ENCODE measurements at places on chromosomes 3 and 15.

DNA sequence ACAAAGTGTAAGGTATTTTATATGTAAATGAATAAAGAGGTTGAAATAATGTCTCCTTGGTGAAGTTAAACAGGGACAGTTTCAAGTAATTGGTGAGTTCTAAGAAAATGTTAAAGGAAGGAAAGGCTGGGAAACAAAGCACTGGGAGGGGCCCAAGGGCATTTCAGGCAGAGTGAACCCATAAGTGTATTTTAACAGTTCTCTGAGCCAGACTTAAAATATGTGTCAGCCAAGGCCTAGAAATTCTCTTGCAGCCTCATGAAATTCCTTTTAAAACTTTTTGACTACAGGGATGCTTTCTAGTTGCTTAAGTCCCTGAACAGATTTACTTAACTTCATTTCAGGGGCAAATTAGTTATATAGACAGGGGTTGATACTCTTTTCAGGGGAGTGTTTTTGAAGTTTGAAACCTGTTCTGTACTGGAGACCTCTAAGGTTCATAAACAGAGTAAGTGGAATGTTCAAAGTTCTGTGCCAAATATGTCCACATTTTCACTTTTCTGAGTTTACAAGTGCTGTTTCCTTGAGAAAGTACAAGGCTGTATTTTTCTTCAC lies 77.6 kb downstream of the GALK2 start:
- DNase-seq = peak; percentile 84

- no peak for DNase-seq
Observed at GRCh38 chr3:140456974-140457373, 220.9 kb upstream of the TRIM42 start.

- DNase-seq = no peak
Observed at GRCh38 chr3:11053926-11054503, 61.5 kb downstream of the SLC6A1 start.

- no peak for DNase-seq
Observed at GRCh38 chr15:101148881-101149664, 102.8 kb downstream of the CHSY1 start.

- DNase-seq = peak; percentile 49
Observed at GRCh38 chr3:122245513-122246174, 62.2 kb downstream of the CASR start.

DNA sequence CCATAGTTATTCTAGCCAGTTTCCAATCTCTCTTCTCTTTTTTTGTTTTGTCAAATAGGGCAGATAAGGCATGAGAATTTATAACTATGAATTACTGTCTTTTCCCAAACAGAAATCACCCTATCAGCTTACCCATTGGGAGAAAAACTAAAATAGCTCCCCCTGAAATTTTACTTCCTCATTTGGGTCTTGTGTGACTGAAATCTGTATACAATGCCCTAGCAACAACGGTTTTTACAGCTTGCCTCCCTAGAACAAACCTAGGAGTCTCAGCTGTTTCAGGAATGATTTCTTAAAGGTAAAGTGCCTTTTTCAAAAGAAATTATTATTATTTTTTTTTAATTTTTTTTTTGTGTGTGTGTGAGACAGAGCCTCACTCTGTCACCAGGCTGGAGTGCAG lies 56.8 kb downstream of the CD86 start:
- no peak for DNase-seq

DNA sequence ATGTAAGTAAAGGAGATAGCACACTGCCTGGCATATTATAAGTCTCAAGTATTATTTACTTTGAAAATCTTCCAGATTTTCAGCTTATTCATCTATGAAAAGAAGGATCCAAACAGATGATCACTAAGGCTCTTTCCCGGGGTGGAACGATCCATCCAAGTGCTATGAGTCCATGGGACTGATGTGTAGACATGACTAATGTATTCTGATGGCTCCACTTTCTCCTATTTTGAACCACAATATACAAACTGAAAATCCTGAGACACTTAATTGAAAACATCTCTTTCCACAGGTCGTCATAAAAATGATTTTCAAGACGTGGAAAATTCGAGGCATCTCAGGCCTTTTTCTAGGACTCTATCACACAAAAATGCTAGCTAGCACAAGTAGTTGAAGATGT lies 33.4 kb upstream of the CHRM5 start:
- DNase-seq = peak; percentile 53

DNA sequence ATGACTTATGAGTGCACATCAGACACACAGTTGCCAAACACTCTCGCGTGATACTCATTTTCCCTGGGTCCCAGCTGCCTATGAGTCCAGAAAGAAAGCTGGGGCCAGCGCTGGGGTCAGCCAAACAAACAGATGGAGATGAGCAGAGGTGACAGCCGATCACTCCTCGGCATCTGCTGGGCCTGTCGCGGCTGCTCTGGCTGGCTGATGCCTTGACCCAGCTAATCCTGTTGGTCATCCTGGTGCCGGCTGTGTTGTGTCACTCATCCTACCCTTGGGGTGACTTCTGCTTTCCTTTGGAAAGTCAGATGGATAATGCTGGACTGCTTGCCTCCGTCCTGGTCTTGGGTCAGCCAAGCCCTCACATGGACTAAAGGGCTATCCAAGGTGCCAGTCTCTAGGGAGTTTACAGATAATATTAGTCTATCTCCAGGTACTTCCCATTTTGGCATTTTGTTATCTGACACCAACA lies 105.3 kb upstream of the PDZRN3 start:
- no peak for DNase-seq

DNA sequence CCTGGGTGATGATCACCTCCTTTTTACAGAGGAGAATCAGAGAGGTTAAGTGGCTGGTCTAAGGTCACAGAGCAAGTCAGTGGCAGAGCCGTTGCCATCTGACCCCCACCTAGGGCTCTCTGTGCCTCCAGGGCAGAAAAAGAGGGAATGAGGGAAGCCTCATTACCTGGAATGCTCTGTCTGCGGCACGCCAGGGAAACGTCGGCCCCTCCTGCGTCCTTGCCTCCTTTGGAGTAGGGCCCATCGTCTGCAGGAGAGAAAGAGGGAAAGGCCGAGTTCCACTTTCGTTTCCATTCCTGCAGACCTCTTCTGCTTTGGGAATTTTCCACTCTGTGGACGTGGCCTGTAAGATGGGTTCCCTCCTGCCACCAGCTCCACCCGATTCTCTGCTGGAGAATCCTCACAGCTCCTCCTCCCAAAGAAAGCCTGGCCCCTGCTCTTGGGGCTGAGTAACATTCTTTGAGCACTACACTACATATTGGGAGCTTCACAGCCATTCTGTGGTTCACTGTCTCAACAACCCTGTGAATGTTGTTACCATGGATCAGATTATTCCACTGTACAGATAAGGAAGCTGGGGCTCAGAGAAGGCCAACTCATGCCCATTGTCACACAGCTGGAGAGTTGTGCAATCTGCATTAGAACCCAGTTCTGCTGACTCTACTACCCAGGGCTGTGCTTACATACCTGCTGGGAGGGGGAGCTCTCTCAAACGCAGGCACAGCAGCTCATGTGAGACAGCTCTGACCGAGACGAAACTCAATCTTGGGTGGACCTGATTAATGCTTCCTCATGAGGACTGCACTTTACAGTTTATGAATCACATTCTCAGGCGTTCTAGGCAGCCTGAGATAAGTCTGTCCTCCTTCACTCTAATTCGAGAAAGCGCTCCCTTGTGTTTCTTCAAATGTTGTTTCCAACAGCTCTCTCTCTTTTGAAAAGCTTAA lies 14.2 kb downstream of the GRIP2 start:
- DNase-seq = peak; percentile 82

GRCh38 chr3:193317682-193318300 lies 60.8 kb downstream of the ATP13A5 start:
- no peak for DNase-seq

GRCh38 chr3:64188810-64189560 lies 36.3 kb downstream of the PRICKLE2 start:
- DNase-seq = peak; percentile 94

DNA sequence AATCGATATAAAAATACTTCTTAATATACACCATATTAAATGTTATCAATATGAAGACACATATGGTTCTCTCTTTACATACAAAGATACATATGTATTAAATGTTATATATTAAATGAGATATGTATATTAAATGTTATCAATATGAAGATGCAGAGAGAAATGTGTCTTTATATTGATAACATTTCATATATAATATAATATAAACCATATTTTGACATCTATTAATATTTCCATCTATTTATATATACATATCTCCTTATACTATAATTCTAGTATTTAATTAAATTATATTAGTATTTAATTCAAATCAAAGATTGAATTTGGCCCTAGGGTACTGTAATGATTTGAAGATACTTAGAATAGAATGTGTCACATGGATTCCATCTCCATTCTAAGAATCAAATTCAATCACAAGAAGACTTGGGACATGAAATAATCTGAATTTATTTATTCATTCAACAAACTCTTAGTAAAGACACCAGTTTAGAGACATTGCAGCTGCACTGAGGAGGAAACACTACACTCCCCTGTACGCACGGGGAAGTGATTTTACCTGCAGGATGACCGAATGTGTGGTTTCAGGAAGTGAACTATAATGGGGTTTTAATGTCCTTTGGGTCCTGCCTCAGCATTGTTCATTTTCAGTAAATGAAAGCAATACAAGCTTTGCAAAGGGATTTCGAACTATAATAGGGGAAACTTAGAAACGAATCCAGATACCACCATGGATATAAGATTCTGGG lies 365.1 kb downstream of the MECOM start:
- DNase-seq = no peak

- DNase-seq = no peak
Observed at GRCh38 chr15:80562033-80562432, 133.1 kb upstream of the ABHD17C start.

DNA sequence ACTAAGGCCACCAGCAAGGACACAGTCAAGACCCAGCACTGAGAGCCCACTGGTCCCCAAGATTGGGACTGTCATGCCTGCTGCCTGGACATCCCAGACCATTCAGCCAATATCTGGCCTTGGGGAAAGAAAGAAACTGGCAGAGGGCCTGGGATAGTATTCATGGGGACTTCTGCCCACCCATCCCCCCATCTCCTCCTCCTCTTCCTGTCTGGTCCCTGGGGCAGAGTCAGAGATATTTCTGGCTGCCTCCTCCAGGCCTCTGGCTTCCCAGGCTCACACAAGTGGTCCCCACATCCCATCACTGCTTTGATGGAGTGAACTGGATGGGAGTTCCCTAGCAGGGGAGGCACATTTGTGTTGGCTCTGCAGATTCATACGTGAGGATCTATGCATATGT lies 4.2 kb upstream of the RASL12 start:
- DNase-seq = peak; percentile 70

DNA sequence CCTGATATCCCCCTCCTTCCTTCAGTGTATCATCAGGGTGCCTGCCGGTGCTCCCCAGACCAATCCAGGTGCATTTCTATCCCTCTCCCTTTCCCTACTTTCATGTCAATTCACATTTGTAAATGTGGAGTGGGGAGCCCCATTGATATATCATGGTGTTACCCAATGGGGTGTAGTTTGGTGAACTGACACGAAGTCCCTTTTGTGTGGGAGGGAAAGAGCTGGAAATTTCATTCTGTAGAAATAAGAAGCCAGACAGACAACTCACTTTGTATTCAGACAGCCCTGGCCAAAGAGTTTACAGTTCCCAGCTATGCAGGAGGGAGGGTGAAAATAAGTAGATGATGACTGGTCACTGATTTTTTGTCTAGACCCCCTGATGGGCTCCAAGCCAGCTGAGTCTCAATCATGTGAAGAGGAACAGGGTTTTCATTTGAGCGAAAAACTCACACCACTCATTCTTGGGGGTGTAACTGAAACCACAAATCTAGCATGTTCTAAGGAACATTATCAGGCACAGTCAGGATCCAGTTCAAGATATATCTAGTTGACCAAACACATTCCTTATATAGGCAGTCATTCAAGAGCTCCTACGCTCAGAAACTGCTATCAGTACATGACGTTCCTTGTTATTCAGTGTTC lies 58.9 kb downstream of the LMCD1 start:
- peak; percentile 95 for DNase-seq

DNA sequence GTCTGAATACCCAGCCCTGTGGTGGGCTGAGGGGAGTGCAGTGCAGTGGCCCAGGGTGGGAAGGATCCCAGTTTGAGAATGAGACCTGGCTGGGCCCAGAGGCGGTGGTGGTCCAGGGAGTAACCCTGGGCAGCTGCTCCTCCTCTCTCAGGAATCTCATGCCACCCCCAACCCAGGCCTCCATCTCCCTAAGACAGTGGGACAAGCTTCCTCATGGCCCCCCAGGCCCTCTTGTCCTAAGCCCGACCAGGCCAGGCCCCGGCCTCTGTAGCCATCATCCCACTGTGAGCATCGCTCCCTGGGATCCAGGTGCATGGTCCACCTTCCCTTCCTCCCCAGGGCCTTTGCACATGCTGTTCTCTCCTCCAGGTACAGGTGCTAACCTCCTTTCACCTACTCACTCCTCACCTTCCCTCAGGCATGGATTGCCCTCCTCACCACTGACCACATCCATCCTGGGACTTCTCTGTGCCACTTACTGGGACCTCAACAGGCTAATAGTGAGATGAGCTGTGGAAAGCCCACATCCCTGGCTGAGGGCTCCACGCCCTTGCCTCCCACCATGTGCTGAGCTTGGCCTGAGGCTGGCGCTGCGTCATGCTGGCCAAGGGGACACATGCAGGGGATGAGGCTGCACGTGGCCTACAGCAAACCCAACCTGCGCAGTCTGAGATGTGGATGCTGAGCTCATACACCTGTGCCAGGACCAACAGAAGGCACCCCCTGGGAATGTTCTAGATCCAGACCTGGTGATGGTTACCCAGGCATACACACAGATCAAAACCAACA lies 9.9 kb downstream of the CHDH start:
- no peak for DNase-seq

DNA sequence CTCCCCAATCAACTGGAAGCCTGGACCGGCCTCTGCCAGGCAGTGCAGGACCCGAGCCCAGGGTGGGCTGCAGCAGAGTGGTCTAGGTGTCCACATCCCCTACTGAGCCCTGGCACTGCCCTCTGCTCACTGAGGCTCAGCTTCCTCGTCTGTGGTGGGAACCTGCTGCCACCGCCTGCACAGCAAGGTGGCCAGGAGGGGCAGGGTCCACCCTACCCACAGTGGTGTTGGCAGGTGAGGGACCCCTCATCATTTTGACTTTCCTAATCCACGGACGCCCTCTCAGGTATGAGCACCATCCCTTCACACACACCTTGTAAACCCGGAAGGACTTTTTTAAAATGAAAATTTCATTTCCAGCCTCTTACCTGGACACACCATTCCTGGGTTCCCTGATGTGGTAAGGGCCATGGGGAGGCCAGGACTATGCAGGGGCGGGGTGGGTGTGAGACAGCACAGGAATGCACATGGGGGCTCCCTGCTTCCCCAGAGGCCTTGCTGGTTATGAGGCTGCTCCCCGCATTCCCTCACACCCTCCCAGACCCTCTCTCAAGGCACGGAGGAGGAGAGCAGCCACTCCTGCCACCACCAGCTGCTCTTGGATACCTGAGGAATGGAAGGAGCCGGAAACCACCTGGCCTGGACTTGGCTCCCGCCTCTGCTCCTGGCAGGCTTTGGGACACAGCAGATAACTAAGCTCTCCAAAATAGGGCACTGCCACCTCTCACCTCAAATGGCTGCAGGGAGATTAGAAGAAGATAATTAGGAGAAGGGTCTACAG lies 185.9 kb upstream of the TPM1 start:
- no peak for DNase-seq

- DNase-seq = peak; percentile 63
Observed at GRCh38 chr3:71389911-71390573, 193.5 kb downstream of the FOXP1 start.

All from EH (cell line).